Retina (tissue), 1 donor: ENCODE measurements at places on chromosomes 5 and 9.

- no peak for DNase-seq
Observed at GRCh38 chr5:167207081-167207480, 1084.4 kb upstream of the WWC1 start.

GRCh38 chr5:160521392-160521663 is 99.7 kb downstream of the PTTG1 start:
- no peak for DNase-seq

DNA sequence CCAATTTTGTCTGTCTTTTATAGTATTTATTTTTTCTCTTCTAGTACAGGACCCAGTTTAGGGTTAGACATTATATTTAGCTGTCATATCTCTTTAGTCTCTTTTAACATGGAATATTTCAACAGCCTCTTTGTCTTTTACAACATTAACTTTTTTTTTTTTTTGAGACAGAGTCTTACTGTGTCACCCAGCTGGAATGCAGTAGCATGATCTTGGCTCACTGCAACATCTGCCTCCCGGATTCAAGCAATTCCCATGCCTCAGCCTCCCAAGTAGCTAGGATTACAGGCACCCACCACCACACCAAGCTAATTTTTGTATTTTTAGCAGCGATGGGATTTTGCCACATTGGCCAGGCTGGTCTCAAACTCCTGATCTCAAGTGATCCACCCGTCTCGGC is 90.1 kb downstream of the ADAMTS6 start:
- no peak for DNase-seq

- no peak for DNase-seq
Observed at GRCh38 chr5:91174396-91174795, 208.7 kb downstream of the ARRDC3 start.

- no peak for DNase-seq
Observed at GRCh38 chr5:105617436-105618215, 2053.1 kb downstream of the EFNA5 start.
